ENCODE measurements at places on chromosomes 2 and 18.

DNA sequence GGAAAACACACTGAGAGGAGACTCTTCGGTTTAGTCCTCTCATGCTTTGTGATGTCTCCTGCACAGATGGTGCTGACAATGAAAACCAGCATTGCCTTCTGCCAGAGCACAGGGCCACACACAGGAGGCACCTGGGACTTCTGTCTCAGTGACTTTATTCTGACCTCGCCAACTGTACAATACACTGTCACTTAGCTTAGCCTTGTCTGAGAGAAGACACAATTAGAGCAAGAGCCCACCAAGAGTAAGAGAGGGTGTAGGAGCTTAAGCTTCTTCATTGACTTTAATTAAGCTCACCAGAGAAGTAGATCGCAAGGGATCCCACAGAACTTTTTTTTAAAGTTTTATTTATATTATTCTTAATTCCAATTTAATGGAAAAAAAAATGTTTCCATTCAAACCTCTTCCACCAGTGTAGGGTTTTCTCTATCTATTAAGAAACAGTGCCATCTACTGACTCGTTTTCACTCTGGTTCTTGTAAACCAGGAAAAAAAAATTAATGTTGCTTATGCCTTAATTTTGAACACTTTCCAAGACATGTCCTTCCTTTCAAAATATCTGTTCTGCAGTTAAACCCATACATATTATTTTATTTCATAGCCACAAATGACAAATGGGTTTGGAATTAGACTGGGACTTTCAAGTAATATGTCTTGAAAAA lies 42.4 kb upstream of the DDX18 start:
- DNase-seq, result peak; percentile 47

DNA sequence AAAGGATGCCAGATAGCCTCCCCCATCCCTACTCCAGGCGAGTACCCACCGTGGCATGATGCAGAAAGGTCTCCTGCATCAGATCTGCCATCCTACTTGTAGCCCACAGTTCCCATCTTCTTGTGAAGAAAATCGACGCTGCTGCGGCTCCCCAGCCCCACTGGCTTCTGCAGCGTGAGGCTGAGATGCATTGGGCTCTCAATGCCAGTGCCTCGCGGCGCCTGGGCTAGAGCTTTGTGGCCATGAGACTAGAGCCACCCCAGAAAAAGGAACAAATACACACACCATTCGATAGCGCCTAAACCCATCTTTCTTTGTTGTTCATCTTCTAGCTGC lies 2.8 kb downstream of the NOL4 start:
- no peak for DNase-seq

- DNase-seq, result no peak
Observed at GRCh38 chr2:174585657-174586252, 11.8 kb downstream of the WIPF1 start.

DNA sequence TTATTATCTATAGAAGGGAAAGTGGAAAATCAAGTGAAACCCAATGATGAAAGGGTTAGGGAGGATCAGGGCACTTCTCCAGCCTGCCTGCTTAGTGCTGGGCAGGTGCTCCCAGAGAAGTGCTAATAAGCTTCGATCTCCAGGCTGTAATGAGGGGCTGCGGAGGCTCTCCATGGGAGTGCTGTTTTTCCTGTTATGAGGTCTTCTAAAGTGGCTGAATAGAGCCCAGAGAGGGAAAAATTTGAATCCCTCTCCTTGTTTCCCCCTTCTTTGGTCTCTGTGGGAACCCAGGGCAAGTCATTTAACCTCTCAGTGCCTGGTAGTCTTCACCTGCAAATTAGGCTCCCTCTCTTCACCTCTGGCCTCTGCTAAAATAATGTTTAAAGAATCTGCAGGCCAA lies 351.7 kb upstream of the DCC start:
- no peak for DNase-seq

GRCh38 chr2:43098539-43098938 lies 127.9 kb downstream of the ZFP36L2 start:
- no peak for DNase-seq

DNA sequence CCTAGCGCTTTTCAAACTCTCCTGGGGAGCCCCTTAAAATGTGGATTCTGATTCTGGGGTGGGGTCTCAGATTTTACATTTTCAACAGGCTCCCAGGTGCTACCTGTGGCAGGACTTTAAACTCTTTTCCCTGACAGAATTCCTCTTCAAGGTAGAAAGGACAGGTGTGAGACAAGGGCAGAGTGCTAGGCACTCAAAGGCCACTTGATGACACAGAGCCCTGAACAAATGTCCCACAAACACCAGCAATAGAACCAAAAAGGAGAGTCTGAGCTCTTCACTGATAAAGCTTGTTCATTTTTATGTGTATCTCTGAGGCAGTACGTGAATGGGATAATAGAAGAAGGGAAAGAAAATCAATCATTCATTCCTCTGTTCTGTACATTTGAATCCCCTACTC lies 77.7 kb upstream of the PELI1 start:
- no peak for DNase-seq

GRCh38 chr18:3624935-3625741 lies 175.2 kb downstream of the TGIF1 start:
- peak; percentile 85 for DNase-seq

All from GM03348 (cell line).